ENCODE measurements at places on chromosomes 2 and 18.

DNA sequence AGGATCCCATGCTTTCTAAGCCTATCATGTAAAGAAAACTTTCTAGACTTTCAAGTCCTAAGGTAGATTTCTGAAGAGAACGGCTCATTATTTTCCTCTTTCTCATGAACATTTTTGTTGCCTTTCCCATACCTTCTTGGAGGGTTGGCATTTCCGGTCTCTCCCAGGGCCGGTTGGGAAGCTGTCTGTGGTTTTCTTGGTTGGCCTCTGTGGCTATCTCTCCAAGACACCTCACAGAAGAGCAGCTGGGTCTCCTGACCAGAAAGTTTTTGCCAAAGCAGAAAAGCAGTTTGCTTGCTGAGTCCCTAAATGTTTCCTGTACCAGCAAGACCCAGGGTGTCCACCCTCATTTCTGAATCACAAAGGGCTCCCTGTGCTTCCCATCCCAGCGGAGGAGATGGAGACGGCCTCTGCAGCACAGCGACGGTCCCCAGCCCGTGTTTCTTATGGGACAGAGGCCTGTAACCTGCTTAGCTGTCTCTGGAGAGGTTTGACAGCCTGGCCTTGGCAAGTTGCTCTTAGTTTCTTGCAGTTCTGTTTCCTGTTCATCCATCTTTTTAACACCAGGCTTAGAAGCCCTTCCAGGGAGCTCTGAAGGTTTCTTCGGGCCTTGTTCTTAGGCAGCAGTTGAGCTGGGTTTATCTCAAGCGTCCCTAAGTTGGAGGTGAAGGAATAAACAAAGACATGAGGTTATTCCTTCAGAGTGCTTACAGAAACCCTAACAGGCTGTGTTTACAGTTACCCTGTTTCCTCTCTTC is 39.8 kb downstream of the GREB1 start:
- no peak for DNase-seq

DNA sequence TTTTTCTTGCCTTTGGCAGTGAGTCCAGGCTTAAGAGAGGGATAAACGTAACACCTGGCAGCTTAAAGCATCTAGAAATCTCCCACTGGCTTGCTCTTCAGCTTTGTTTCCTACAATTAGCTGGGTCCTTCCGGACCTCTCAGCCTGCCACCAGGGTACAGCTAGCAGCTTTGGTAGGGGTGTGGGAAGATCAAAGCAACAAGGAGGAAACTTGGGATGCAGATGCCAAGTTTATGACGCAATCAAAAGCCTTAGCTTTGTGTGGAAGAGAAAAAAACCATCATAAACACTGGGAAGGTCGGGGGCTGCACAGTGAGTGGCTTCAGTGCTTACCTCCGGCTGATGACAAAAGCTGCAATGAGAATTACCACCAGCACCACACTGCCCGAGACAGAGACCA is 116.9 kb downstream of the EPHA4 start:
- no peak for DNase-seq

DNA sequence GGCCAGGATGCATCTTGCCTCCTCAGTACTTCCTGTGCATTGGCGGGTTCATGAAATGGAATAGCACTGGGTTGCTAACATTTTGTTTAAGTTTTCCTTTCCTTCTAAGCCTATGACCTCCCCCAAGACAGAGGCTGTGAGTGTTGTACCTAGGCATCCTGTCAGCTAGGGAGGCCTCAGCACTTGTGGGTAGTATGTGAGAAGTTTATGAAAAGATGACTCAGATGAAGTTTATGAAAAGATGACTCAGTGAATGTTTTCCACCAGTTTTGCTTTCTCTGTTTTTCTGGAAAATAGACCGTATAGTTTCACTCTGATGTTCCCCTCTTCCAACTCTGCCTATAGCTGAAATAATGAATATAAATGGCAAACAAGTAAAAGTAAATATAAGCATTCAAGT is 412.9 kb downstream of the TMEM182 start:
- DNase-seq = no peak

DNA sequence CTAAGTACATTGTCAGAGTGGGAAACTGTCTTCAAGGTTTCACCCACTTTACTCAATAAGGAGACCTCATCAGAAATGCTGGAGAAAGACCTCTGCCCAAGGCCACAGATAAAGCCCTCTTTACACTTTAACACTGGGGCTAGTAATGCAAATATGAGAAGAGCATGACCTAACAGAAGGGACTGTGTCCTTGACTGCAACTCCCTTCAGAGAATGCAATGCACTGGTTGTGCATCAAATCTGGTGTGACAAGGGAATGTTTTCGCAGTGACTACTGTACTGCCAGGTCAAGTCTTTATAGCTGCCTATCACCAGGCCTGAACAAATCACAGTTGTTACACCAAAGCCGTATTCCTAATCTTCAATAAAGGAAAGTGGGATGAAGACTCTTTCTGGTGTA is 28.6 kb downstream of the CDH19 start:
- DNase-seq = no peak

- no peak for DNase-seq
Observed at GRCh38 chr2:50546790-50547189, 485.1 kb downstream of the NRXN1 start.

DNA sequence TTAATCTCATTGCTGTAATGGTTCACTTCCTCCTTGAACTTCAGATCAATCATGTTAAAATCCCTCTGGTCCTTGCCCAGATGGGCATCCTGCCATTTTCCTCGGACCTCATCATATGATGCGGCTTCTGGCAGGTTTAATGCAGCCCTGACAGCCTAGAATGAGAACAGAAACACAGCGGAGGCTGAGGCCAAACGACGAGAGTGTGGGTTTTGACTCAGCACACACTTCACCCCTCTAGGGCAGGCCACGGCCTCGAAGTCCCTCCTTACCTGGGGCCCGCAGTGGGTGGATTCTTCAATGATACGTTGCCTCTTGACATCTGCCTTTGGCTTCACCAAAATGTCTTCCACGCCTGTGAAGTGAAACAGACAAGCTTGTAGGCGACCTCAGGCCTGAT is 56.8 kb downstream of the POLR1A start:
- DNase-seq = no peak

- no peak for DNase-seq
Observed at GRCh38 chr2:70560040-70560439, 6.4 kb upstream of the TGFA start.

DNA sequence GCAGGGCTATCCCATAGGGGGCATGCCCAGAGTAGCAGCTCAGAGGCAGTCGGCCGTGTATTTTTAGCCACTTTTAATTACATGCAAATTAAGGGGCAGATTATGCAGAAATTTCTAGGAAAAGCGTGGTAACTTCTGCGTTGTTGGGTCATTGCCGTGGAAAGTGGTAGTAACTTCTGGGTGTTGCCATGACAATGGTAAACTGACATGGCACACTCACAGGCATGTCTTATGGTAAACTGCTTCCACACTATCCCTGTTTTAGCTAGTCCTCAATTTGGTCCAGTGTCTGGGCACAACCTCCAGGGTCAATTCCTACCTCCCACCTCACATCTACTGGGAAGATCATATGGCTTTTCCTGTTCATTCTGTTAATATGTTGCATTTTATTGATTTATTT is 428.9 kb upstream of the FANCL start:
- DNase-seq = no peak

DNA sequence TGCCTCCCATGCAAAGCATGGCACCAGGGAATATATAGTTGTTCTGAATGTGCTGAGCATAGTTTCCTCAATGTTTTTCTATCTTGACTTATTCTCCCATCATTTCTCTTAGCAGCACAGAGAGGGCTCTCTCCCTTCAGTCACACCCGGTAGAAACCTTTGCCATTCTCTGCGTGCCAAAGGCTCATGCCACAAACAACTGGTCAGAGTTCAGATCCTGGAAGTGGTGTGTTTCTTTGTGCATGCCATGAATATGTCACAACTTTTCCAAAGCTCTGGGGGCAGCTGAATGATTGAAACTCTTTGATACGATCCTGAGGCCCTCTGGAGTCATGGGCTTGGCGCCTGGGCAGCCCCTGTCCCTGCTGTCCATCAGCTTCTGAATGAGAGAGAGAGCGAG is 28.0 kb upstream of the EDAR start:
- DNase-seq = no peak

- DNase-seq = no peak
Observed at GRCh38 chr2:202510911-202511310, 123.9 kb upstream of the FAM117B start.

DNA sequence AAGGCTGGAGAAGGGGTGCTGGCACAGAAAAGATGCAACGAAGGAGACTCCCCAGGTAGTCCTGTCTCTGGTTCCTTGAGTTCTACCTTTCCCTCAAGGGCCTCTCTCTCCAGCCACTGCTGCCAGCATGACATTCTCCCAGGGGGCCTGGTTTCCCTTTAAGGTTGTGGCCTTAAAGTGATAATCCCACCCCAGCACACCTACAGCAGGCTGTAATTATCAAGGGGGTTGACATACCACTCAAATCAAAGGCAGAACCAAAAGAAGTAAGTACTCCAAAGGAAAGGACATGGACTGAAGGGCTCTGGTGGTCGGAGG is 127.4 kb upstream of the MSH6 start:
- DNase-seq = no peak
